ENCODE measurements at places on chromosomes 1 and 21.

GRCh38 chr1:11714831-11715575 is 20.9 kb upstream of the AGTRAP start:
- DNase-seq: no peak

DNA sequence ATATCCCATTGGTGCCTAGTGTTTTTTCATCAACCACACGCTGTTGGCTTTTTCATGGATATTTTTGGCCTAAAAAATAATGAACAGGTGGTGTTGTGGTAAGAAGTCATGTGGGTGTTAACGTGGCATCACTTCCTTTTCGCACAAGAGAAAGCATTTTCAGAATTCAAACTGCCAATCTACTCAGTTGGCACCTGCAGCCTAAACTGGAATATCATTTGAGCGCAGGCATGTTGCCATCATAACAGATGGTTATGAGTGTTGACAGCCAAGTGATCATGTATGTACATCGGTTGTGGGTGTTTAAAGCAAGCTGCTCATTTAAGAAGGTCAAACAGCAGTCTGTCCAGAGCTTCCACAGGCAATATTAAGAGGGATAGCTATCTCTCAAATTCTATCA is 1963.0 kb downstream of the NCAM2 start:
- no peak for DNase-seq

GRCh38 chr1:209267968-209268367 is 315.5 kb upstream of the CAMK1G start:
- DNase-seq: no peak

- DNase-seq: no peak
Measured at GRCh38 chr1:38812981-38813380, 46.6 kb downstream of the RRAGC start.

GRCh38 chr1:178953034-178953433 is 72.7 kb upstream of the FAM20B start:
- no peak for DNase-seq

GRCh38 chr1:115874904-115875303 is 34.0 kb upstream of the NHLH2 start:
- no peak for DNase-seq

- DNase-seq: no peak
Measured at GRCh38 chr21:35398346-35398982, 349.4 kb upstream of the RUNX1 start.

DNA sequence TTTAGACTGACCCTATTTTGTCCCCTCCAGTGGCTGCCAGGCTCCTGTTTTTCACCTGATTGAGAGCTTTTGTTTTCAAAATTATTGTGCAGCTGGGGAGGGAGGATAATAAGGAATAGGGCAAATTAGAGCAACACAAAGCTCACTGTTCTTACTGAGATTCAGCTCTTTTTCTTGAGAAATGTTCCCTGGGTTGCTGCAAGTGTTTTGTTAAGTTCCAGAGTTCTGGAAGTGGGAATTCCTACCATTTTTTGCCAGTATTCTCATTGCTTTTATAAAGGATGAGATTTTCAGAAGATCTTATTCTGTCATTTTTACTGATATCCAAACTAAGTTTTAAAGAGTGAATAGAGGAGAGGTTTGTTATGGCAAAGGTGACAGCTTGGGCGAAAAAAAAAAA is 417.7 kb downstream of the SIPA1L2 start:
- DNase-seq: no peak
